ENCODE measurements at places on chromosomes 12 and 14. TPM values are rescaled to one million over a fixed set of nuclear protein-coding genes. Genes with fewer than 3 reads are reported as not detected.

DNA sequence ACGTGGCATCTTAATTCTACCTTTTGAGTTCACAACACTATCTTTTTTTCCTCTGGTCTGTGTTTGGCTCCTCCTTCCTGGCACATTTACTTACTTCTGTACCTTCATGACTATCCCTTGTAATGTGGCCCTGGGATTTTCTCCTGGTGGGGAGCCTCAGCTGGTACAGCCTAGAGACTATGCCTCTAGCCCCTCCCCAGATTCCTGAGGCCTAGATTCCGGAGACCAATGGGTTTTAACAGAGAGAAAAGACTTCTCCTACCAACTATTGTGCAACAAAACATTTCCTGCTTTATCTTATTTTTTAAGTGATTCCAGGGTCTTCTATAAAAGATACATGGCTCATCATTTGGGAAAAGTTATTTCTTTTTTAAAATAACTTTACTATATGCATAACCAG, 216.2 kb upstream of the KRR1 start:
- DNase-seq: no peak

DNA sequence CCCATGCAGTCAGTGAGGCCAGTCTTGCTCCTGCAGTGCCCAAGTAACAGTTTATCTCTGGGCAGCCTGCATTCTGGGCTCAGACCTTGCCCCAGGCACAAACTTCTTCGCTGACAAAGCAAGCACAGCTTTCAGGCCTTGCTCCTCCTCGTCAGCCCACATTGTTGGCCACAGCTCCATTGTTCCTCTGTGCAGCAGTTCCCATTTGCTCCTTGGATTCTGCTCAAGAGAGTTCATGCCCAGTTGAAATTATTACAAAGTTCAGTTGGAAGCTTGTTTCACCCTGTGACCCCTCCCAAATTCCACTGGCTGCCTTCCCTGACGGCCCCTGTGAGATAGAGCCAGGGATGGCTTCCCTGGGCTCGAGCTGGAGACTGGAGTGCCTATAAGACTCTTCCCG, 163.4 kb upstream of the DDHD1 start:
- DNase-seq: no peak

GRCh38 chr14:102629808-102630350, 37.4 kb downstream of the RCOR1 start:
- no peak for DNase-seq

MIPOL1 gene
- 20.5 TPM for total RNA-seq

EVL gene
- total RNA-seq: 77.3 TPM

RFLNA gene
- total RNA-seq: 4.2 TPM

All from ovary (tissue), 10 donors.